ENCODE measurements at places on chromosomes 12 and 14.
A peak's percentile ranks its signal among the peaks of the same experiment; 100 is the strongest.

GRCh38 chr14:63677891-63678379 is 36.3 kb upstream of the WDR89 start:
- DNase-seq: peak; percentile 52

- no peak for DNase-seq
Measured at GRCh38 chr14:25233613-25234012, 183.7 kb upstream of the STXBP6 start.

DNA sequence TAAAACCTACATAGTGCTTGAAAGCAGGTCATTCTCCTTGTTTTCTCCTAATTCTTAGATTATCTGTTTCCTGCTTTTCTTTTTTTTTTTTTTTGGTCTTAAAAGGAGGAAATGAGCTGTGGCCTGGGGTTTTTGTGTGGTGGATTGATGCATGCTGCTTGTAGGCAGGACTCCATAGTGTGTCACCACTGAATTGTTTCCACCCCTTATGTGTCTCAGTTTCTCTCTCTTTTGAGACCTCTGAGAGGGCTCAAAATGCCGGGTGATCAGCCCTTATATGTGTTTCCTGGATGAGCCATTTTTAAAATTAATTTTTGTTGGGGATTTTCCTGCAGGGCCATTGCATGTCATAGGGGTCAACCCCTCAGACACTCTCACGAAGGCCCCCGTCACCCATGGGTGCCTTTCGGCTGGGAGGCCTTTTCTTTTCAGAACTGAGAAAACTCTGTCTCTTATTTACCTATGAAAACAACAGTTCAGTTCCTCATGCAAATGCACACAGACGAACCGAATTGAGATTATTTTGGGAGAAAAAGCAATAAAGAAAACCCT is 32.0 kb upstream of the LRRK2 start:
- DNase-seq: no peak

DNA sequence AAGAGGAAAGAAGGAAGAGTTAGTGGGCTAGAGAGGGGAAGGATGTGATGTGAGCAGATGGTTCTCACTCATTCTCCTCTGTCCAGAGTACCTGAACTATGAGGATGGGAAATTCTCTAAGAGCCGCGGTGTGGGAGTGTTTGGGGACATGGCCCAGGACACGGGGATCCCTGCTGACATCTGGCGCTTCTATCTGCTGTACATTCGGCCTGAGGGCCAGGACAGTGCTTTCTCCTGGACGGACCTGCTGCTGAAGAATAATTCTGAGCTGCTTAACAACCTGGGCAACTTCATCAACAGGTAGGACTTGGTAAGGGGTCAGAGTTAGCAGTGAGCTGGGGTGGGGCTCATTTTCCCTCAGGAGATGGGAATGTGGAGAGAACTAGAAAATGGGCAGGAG is 7.6 kb downstream of the DDIT3 start:
- no peak for DNase-seq

DNA sequence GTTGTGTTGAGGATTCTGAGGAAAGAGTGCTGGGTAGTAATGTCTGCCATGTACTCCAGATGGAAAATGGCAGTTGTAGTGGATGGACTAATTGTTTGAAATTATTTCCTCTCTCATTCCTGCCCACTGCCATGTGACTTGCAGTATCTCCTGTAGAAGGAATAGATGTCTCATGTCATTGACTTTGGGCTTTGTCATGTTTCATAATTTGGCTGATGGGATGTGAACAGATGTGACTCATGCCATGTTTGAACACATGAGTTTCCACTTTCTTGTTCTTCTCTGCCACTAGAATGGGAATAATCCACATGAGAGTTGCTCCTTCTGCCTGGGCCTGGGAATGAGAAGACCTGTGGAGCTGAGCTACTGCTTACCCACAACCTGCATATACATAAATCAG is 2.4 kb upstream of the CALCOCO1 start:
- no peak for DNase-seq

GRCh38 chr14:52786887-52787286 is 4.5 kb downstream of the GNPNAT1 start:
- no peak for DNase-seq

DNA sequence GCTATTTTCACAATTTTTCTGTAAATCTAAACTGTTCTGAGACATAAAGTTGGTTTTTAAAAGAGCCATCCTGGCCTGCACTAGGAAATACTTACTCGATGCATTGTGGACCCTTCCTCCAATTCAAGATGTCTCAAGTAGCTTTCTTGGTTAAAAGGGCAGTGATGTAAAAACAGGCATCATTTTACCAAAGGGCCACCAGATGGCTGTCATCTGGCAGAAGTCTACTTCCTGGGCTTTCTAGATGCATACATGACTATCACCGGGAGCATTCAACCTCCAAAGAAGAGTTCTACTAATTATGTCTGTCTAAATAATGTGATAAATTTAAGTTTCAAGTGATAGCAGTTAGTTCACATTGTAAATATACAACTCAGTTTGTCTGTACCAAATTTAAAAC is 96.8 kb upstream of the FRMD6 start:
- no peak for DNase-seq

- no peak for DNase-seq
Measured at GRCh38 chr12:19003141-19003540, 126.4 kb upstream of the PLEKHA5 start.

DNA sequence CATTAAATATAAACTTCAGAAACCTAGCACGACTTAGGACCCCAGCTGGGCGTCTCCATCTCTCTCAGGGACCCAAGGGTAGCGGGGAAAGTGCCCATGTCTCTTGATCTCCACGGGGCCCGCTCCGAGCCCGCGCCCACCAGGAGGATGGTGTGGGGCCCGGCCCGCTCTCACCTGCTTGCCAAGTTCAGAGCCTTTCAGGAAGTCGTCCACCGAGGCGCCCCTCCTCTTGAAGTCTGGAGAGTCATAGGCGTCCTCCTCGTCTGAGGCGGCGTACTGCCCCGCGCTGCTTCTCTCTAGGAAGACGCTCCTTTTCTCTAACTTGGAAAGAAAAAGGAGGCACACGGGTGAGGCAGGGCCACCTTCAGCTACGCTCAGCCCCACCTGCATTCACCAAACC is 96.9 kb downstream of the PIWIL1 start:
- DNase-seq: no peak

- peak; percentile 43 for DNase-seq
Measured at GRCh38 chr12:21607701-21608100, 3.1 kb upstream of the GYS2 start.

- no peak for DNase-seq
Measured at GRCh38 chr12:121120989-121121755, 11.5 kb upstream of the P2RX7 start.

DNA sequence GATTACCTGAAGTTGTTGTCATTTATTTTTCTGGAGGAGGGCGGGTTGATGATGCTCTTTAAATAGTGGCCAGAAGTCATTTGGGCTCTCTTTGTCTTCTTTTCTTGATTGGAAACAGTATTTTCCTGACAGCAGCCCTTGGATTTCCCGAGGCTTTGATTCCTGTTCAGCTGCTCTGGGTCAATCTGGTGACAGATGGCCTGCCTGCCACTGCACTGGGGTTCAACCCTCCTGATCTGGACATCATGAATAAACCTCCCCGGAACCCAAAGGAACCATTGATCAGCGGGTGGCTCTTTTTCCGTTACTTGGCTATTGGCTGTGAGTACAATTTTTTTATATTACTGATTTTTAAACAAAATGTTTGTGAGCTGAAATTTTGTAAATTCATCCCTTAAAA is 60.4 kb downstream of the ANAPC7 start:
- DNase-seq: no peak

GRCh38 chr12:58804749-58805148 is 115.6 kb downstream of the LRIG3 start:
- DNase-seq: no peak

- no peak for DNase-seq
Measured at GRCh38 chr14:71096947-71097346, 189.7 kb downstream of the PCNX1 start.

GRCh38 chr14:68660495-68660894 is 132.4 kb downstream of the ZFP36L1 start:
- DNase-seq: no peak

DNA sequence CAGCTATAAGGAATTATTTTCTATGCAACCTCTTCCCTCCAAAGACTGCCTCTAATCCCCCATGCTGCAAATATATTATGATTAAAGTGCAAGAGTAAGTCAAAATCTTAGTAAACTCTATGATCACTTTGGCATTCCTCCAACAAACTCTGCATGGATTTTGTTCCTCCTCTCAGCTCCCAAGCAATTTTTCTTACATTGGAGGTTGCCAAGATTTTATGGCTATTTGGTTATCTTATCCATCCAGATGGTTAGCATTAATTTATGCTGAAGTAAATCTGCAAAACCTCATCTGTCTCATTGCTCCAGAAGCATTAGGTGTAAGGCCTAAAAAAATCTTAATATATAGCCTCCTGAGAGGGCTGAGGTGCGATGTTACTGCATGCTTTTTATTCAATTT is 228.1 kb downstream of the CHST11 start:
- peak; percentile 57 for DNase-seq

DNA sequence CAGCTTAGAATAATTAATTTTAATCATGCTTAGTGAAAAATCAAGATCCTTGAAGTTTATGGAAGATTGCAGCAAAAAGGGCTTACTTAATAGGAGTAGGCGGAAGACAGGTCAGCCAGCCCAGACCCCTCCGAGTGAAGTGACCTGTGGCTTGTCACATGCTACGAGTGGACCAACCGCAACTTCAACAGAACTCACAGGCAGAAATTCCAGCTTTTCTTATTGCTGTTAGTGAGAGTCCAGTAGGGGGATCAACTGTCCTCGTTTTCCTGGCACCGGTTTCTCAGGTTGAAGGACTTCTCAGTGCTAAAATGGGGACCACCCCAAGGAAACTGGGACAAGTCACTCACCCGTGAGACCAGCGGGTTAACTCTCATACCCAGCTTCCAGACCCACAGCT is 72.9 kb downstream of the ACACB start:
- DNase-seq: no peak

DNA sequence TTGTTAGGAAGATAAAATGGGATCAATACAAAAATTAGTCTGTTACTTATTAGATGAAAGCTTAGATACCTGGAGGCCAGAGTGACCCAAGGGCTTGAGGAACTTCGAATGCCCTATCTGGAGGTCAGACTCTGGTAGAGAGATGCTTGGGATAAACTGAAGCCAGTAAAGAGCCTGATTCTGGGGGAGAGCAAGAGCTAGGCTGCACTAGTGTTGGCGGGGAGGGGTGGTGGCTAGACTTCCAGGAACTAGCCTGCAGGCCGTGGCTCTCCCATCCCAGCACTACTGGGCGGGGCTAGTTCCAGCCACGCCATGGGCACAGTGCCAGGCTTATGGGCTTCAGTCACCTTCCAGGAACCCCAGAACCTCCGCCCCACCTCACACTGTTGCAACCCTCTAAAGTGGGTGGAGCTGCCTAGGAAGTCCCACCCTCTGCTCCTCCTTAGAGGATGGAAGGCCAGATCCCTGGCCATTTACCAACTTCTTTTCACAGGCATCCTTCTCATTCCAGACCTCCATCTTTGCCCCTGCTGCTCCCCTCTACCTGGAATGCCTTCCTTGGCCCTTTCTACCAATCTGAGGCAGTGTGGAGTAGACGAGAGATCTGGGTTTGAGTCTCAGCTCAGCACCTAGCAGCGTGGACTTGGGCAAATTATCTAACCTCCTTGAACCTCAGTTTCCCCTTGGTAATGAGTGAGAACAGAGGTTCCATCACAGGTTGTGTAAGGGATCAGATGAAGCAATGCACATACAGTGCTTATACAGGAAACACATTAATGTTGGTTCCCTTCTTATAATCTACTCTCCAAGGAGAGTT is 6.3 kb upstream of the NFE2 start:
- DNase-seq: peak; percentile 100

GRCh38 chr12:85639834-85640233 is 196.4 kb downstream of the RASSF9 start:
- no peak for DNase-seq

GRCh38 chr12:120737557-120738251 is 12.1 kb downstream of the ACADS start:
- no peak for DNase-seq

GRCh38 chr12:80892597-80893445 is 44.9 kb downstream of the LIN7A start:
- DNase-seq: no peak

GRCh38 chr14:104870368-104871144 is 5.5 kb downstream of the CEP170B start:
- DNase-seq: peak; percentile 19

DNA sequence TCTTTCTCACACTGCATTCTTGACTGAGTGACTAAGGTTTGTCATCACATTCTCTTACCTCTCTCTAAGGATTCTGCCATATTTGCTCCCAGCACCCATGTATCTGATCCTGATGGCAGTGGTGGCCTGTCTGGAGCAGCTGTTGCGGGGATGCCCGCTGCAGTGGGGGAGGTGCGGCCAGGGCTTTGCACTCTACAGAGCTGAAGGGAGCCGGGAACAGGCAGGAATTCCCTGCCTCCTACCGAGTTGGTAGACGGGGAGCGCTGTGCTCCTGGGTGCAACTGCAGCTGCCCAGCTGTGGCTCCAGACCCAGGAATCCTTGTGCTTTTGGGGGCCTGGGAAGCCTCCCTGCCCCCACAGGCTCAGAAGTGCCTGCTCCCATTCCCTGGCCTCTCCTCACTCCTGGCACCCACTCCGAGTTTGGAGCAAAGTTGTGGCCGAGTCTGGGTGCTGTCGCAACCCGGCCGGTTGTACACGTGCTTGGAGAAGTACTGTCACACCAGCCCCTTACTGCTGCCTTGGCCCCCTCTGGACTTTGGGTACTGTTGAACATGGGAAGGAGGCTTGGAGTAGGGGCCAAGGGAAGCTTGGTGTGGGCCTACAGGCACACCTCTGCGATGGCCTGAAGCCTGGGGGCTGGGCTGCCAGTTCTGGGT is 106.9 kb upstream of the OR4E1 start:
- no peak for DNase-seq

DNA sequence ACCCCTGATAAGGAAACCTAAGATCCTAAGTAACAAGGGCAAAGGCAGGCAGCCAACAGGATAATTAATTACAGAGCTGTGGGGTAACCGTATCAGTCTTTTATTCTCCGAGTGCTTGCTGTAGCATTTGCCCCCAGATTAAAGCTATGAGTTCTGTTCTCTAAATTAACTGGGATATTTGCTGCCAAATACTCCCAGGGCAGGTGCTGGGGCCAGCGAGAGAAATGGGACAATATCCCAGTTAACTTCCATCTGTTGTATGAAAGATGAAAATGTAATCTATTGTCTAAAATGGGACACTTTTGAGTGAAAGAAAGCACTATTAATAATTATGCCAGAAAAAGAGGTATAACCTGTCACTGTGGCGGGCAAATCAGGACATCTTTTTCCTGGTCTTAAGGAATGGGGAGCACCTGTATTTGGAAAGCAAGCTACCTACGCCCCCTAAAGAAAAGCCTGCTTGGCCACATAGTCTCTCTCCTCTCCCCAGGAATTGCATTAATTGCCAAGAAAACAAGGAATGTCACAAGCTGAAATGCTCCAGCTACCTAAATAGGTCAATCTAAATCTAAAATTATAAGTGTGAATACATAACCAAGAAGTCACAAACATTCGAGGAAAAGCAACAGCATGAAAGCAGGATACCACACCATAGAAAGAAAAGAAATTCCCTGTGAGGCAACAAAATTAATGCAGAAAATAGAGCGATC is 26.7 kb upstream of the CFAP54 start:
- no peak for DNase-seq

- DNase-seq: no peak
Measured at GRCh38 chr12:76006028-76006925, 25.3 kb downstream of the PHLDA1 start.
